ENCODE measurements at places on chromosomes 3 and 15.

DNA sequence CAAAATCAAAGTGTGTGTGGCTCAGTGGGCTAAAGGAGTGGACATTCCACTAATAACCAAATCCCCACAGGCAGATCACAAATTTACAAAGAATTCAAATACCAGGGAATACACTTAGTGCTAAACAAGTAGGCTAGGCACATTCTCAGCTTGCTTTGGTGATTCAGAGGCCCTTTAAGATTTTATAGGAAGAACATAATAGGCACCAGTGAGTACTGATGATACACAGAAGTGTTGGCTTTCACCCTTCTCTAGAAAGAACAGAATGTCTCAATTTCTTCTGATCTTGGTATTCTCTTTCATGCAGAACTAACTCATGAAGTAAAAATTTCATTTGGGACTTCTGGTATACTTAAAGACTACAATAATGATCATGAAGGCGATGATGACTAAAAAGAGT, 55.0 kb downstream of the POLR2M start:
- DNase-seq, result no peak

- DNase-seq, result peak; percentile 23
Observed at GRCh38 chr3:70933105-70933810, 620.8 kb upstream of the MDFIC2 start.

DNA sequence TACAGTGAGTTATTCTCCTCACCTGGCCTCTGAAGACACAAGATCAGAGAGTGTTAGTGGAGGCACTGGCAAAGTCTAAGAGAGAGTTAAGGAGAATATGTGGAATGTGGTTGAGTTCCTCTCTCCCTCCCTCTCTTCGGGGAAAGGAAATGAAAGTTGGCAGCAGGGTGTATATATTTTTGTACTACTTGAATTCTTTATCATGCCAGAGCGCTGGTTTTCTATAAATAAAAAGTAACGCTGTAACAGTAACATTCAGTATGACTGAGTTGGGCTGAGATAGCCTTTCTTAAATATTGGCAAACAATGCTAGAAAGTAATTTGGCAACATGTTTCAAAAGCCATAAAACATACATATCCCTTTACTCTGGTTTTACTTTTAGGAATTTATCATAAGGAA, 77.5 kb upstream of the TNFAIP8L3 start:
- DNase-seq, result peak; percentile 11

DNA sequence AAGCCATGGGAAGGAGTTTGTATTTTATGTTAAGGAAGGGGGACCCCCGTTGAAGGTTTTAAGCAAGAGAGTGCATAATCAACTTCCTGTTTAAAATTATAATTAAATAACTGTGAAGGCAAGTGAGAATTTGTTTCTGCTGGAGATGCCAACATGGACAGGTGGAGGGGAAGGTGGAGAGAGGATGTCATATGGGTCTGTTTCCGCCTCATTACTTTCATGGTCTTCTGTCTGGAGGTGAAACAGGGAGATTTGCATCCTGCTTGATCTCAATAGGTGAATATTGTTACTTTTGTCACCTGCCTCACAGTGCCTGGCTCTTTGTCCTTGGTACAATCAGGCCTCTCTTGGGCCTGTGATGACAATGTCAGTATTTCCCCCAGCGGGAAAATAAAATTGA, 300.6 kb upstream of the LMCD1 start:
- no peak for DNase-seq

DNA sequence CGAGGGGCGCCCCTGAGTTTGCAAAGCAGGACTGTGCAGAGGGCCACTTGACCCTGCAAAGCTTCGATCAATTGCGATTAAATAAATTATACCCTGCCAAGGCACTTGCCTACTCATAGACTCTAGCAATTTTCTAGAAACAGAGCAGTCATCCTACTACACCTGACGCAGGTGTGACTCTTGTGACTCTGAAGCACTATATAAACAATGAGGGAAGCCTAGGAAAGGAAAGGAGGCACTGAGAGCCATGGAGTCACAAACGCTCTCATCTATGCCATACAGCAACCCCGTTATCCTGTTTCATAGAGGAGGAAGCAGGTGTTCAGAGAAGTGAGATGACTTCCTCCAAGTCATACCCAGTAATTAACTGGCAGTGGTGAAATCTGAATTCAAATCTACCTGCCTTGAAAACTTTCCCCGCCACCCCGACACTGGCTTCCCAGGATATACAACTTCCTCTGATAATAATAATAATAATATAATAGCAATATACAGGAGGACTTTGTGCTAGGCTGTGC, 14.4 kb downstream of the ARHGEF3 start:
- no peak for DNase-seq

GRCh38 chr3:13530241-13531009, 18.5 kb upstream of the FBLN2 start:
- no peak for DNase-seq

DNA sequence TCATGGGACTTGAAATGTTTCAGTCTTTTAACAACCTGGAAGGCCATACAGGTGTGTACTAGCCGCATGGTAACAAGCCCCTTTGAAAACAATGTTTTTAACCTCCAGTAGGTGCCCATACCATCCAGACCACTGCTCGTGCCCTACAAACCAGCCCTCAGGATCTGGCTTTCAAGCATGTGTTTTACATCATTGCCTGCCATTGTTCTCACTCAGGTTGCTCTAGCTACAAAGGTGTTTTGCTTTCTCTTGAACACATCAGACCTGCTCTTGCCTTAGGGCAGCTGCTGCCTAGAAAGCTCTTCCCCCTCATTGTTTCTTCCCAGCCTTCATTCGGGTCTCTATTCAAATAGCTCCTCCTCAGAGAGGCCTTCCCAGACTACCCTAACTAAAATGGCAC, 32.3 kb upstream of the MAP3K13 start:
- DNase-seq, result no peak

GRCh38 chr15:99546441-99547100, 19.2 kb upstream of the MEF2A start:
- DNase-seq, result no peak

GRCh38 chr15:41334293-41335120, 1.8 kb downstream of the NUSAP1 start:
- peak; percentile 14 for DNase-seq

Data from EL (cell line).